ENCODE measurements at places on chromosomes 6 and 20.
A peak's percentile ranks its signal among the peaks of the same experiment; 100 is the strongest.

DNA sequence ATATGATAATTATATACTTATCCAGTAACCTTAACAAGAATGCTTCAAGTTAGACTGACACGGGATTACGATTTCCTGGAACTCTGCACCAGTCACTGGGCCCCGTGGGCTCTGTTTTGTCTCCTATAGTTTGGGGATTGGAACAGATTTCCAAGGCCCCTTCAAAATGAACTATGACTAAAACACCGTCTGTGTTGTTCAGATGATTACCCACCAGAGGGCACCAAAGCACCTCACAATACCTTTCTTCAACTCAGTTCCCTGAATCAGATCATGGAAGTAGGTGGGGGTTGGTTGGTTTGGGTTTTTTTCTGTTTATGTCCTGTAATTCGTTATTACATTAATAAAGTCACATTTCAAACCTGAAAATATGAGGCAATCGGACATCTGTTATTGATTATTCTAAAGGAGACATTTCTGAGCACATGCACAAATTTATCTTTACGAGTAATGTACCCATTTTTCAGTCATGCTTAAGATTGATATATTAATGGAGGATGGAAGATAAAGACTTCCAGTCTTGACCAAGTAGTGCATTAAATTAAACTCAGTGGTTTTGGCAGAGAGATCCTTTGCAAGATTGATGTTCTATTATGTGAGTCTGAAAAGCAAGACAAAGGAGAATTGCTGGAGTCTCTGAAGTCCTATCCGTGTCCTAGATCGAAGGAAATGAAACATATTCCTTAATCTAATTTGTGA is 112.0 kb upstream of the COL21A1 start:
- peak; percentile 28 for DNase-seq

DNA sequence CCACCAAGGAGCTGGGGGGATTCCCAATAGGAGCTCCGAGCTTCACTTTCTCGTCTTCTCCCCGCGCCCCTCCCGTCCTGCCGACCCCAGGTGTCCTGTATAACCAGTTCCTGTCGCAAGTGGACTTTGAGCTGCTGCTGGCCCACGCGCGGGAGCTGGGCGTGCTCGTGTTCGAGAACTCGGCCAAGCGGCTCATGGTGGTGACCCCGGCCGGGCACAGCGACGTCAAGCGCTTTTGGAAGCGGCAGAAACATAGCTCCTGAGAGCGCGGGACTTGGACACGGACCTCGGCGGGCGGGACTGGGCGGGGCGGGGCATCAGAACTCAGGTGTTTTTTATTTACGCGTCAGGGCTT is 340 bp upstream of the VARS2 start:
- no peak for DNase-seq

DNA sequence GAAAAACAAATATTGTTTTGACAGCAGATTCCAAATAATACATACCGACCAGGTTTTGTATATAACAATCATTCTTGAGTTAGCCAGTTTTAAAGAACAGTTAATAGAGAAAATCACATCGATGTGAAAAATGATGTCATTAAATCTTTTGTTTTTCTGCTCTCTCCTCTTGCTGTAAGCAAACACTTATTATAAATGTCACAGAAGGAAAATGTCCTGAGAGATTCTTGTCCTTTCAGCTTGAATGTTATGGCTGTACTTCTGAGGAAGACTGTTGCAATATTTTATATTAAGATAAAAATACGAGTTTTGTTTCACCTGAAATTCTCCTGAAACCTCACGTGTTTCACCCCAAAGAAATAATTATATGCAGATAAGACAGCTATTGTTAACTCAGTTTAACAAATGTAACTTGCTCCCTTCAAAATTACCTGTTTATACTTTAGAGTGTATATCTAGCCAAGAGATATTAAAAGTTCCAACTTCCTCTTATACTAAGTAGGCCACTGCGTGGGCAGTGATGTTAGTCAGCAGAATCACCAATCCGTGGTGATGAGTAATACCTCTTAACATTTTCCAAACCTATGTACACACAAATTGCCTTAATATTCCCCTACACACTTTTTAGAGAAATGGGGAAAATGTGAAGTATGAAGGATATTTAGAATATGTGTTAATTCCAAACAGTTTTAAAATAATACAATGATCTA is 1111.4 kb upstream of the CITED2 start:
- DNase-seq = peak; percentile 2

- DNase-seq = no peak
These were observed 36.1 kb downstream of the PREX1 start for GRCh38 chr20:48791666-48792071.

DNA sequence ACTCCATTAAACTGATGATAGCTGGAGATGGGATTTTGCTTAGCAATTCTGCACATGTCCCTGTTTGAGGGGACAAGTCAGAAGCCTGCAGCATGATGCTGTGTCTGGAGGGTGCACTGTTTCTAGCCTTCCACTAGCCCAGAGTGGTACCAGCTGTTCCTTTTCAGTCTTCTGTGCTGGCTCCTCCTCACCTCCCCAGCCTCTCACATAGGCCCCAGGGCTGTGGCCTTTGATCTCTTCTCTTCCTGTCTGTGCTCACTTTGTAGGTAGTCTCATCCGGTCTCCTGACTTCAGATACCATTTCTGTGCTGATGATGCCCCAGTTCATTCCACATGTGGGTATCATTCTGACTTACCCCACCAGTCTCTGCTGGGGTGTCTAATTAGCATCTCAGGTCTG is 126.3 kb downstream of the HIVEP1 start:
- DNase-seq = no peak

DNA sequence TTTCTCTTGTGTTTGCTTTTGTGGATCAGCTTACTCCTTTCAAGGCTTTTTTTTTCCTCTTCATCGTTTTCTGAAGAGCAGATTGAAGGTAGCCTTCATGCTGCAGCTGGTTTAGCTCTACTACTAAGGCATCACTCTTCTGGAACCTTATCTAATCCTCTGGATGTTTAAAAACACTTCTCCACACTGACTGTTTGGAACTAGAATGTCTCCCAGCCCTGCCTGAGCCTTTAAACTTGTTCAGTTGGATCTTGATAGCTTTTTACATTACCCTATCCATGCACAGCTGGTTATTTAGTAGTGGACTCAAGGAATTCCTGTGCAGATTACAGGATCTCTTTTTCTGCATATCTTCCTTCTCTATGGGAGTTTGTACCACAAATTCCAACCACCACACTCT is 108.9 kb upstream of the ASCC3 start:
- DNase-seq = no peak

- no peak for DNase-seq
These were observed 96.2 kb downstream of the SMAP1 start for GRCh38 chr6:70763754-70764510.

- no peak for DNase-seq
These were observed 13.2 kb downstream of the RNF146 start for GRCh38 chr6:127279815-127280214.

DNA sequence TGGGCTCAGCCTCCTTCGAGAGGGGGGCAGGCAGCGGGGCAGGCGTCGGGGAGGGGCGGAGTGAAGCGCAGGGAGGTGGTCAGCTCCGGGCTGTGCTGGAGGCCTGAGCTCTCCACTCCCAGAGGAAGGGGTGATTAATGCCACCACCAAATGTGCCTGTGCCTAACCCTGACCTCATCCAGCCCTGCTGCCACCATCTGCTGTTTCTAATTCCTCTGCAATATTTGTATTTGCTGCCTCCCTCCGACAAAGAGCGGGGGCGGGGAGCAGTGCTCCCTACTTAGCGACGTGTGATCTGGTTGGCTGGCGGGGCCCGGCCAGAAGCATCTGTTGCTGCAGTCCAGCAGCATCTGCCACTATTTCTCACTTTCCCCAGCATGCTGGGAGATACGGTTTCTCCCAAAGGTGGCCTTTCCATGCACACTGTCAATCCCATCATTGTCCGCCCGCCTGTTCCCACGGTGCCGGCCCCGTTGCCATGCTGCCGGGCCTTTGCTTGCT is 47.0 kb downstream of the DLL1 start:
- no peak for DNase-seq

DNA sequence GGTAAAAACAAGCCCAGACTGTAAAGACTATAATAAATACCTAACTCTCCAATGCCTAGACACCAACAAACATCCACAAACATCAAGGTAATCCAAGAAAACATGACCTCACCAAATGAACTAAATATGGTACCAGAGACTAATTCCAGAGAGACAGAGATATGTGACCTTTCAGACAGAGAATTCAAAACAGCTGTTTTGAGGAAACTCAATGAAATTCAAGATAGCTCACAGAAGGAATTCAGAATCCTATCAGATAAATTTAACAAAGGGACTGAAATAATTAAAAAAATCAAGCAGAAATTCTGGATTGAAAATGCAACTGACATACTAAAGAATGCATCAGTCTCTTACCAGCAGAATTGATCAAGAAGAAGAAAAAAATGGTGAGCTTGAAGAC is 26.6 kb downstream of the NCOA6 start:
- no peak for DNase-seq
